Tibial artery (tissue), 4 donors: ENCODE measurements at places on chromosomes 7 and 10.

DNA sequence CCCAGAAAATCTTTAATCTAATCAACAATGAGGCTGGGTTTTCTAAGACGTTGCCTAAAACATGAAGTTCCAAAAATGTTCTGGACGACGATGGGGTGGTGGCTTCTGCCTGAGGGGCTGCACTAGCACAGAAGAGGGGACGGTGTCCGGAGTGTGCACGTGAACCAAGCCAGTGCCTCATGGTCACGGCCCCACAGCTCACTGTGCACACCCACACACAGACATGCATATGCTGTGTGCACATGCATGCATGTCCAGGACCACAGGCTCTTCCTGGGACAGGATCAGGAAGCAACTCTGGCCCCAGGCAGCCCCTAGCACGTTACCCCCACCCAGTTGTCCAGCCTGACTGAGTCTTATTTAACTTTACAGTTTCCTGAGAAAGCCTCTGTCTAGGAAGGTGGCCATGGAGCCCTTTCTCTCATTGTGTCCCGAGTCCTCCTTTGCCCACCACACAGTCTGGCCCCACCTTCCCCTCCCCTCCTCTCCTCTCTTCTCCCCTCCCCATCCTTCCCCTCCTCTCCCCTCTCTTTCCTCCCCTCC is 100.8 kb downstream of the DNAJB6 start:
- no peak for DNase-seq
- H3K36me3 ChIP-seq, result no peaks in the 10 kb centered on the region
- no peak overlapping the region for H3K27ac ChIP-seq
- H3K4me1 ChIP-seq, result no peaks in the 10 kb centered on the region
- H3K27me3 ChIP-seq, result no peaks in the 10 kb centered on the region

DNA sequence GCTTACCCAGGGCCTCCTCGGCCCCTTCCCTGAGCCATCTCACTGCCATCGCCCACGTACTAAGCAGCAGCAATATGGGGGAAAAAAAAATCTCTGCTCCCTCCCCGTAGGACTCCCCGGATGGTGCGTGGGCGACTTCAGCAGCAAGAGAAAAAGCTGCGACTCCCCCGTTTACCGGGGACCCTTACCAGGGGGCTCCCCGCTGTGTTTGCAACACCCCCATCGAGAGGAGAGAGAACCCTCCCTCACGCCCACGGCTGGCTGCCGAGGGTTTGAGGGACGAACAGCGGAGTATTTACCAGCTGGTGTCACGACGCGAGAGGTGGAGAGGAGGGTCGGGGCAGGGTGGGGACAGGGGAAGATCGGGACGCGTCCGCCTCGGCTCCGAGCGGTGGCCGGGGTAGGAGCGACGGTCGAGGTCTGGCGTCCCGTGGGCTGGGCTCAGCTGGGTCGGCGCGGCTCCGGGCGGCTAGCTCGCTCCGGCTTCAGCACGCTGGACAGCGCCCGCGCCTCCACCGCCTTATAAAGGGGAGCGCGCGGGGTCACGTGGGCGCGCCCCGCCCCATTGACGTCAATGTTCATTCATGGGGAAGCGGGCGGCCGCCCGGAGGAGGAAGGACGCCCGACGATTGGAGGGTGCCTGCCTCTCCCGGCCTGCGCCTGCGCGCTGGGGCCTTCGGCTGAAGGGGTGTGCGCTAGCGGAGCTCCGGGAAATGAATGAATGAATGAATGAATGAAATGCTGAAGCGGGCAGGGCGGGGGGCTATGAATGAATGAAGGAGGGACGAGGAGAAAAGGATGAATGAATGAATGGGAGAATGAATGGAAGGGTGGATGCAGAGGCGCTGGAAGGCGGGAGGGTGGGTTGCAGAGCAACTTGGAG is at the start of gene VGF:
Gene VGF (minus strand): TSS at position 495 of the 883 bp plus-strand sequence. CDS start 726 bp downstream, outside the sequence.
- H3K4me1 ChIP-seq, result peaks cover 51% of the 10 kb centered on the region
- H3K27ac ChIP-seq, result no peak within 1 kb of the TSS
- H3K4me3 ChIP-seq, result no peak within 1 kb of the TSS
- DNase-seq, result peak; percentile 89

DNA sequence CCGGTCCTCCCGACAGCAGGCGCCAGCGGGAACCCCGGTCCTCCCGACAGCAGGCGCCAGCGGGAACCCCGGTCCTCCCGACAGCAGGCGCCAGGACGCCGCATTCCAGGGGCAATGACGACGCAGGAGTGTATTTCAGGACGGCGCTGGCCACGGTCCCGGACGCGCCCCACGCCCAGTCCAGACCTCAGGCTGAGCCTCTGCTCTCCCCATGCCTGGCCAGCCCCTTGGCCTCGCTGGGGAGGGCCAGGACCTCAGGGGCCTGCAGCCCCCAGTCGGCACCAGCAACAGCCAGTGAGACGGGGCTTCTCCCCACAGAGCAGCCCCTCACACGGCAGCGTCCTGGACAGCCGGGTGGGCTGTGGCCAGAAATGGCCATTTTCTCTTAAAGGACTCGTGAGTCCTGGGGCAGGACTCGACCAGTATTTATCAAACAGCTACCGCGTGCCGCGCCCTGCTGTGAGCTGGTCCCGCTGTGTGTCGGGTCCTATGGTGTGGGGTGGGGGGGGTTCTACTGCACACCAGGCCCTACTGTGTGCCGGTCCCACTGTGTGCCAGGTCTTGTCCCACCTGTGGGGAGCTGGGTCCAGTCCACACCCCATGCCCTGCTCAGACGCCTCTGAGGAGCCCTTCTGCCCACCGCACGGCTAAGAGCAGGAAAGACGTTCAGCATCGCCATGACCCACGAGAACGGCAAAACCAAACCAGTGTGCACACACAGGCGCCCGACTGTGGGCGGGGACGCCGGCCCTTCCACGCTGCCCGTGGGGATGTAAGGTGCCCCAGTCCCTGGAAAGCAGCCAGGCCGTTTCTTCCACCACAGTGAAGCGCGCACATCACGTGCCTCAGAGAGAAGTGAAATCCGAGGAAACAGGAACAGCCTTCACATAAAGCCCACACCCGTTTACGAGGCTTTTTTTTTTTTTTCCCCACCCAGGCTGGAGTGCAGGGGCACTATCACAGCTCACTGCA is 33.3 kb downstream of the GET4 start:
- peak overlapping the region; percentile 34 for H3K4me3 ChIP-seq
- peaks cover 3% of the 10 kb centered on the region for H3K27me3 ChIP-seq
- no peak overlapping the region for H3K27ac ChIP-seq
- H3K36me3 ChIP-seq, result no peaks in the 10 kb centered on the region
- peaks cover 17% of the 10 kb centered on the region for H3K4me1 ChIP-seq

GRCh38 chr7:14717816-14718215 is 184.7 kb downstream of the DGKB start:
- H3K4me1 ChIP-seq, result no peaks in the 10 kb centered on the region
- H3K27ac ChIP-seq, result no peak overlapping the region
- H3K27me3 ChIP-seq, result no peaks in the 10 kb centered on the region
- no peaks in the 10 kb centered on the region for H3K36me3 ChIP-seq

DNA sequence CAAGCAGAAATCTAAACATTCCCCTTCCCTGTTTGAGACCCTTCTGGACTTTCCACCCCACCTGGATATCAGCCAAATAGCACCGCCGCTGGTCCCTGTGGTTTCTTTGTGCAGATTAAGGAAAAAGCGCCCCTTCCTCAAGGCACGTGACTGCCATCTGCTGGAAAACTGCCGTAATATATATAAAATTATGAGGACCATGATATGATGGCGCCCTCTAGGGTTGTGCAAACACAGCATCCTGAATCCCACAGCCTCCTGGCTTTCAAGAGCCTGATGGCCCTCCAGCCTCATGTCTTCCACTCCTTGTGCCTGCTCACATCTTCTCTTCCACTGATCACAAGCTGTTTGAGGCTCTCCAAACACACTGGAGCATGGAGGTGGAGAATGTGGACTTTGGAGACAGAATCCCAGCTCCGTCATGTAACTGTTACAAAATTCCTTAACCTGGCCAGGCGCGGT is 121.3 kb downstream of the MYL10 start:
- no peaks in the 10 kb centered on the region for H3K36me3 ChIP-seq
- DNase-seq, result no peak
- H3K4me1 ChIP-seq, result no peaks in the 10 kb centered on the region
- no peaks in the 10 kb centered on the region for H3K27me3 ChIP-seq
- H3K27ac ChIP-seq, result no peak overlapping the region
- H3K4me3 ChIP-seq, result no peak overlapping the region

- no peak overlapping the region for H3K4me3 ChIP-seq
- no peak for DNase-seq
Observed at GRCh38 chr7:11960621-11961020, 128.6 kb upstream of the THSD7A start.

- DNase-seq, result no peak
- H3K27me3 ChIP-seq, result no peaks in the 10 kb centered on the region
- no peak overlapping the region for H3K27ac ChIP-seq
- H3K36me3 ChIP-seq, result no peaks in the 10 kb centered on the region
Observed at GRCh38 chr10:70350501-70350900, 31.9 kb downstream of the LRRC20 start.

DNA sequence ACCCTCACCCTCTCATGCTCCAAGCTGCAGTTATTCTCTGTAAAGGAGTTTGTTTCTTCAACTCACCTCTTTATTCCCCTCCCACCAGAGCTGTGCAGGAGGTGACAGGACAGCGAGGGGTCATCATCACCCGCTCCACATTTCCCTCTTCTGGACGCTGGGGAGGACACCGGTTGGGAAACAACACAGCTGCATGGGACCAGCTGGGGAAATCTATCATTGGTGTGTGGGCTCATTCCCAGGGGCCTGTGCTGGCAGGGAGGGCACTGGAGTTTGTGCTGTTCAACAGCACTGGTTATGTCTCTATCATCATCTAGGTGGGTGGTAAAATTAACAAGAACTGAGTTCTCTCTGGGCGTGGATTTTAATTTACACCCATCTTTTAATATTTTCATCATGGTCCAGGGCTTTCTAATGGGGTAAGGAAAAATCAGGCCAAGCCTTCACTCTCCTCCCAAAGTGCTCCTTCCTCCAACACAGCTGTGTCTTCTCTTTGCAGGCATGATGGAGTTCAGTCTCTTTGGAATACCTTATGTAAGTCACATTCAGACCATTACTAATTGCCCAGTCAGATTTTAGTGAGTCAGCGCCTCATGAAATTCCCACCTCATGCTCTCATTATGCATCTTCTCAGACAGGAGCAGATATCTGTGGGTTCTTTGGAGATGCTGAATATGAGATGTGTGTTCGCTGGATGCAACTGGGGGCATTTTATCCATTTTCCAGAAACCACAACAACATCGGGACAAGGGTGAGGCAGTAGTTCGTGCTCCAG is 61.6 kb downstream of the PRSS58 start:
- DNase-seq, result no peak
- no peaks in the 10 kb centered on the region for H3K27me3 ChIP-seq
- H3K4me1 ChIP-seq, result no peaks in the 10 kb centered on the region
- no peak overlapping the region for H3K4me3 ChIP-seq
- H3K27ac ChIP-seq, result no peak overlapping the region

- no peaks in the 10 kb centered on the region for H3K4me1 ChIP-seq
- no peak overlapping the region for H3K27ac ChIP-seq
- no peak overlapping the region for H3K4me3 ChIP-seq
- H3K27me3 ChIP-seq, result no peaks in the 10 kb centered on the region
Observed at GRCh38 chr10:89201345-89202032, 5.6 kb downstream of the CH25H start.

DNA sequence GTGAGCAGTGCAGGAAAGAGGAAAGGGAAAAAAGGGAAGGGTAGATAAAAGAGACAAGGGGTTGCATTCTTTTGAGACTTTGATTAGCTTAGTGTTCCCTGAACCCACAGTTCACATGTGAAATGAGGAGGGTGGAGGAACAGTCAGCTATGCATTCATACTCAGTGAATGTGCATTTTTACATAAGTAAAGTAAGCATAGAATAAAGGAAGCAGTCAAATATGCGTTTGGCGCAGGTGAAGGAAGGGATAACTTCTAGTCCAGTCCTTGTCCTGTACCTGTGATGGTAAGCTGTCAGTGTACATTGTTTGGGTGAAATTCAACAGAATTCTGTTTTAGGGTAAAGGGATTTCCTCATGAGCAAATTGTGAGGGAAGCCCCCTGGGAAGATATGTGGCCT is 28.1 kb downstream of the HK1 start:
- H3K4me3 ChIP-seq, result no peak overlapping the region
- no peak overlapping the region for H3K27ac ChIP-seq
- H3K36me3 ChIP-seq, result no peaks in the 10 kb centered on the region
- DNase-seq, result no peak

- no peaks in the 10 kb centered on the region for H3K27me3 ChIP-seq
- no peak overlapping the region for H3K4me3 ChIP-seq
- no peak for DNase-seq
- H3K4me1 ChIP-seq, result no peaks in the 10 kb centered on the region
- no peaks in the 10 kb centered on the region for H3K36me3 ChIP-seq
- no peak overlapping the region for H3K27ac ChIP-seq
Observed at GRCh38 chr10:128863823-128864405, 603.1 kb upstream of the MGMT start.

- no peak for DNase-seq
- H3K27me3 ChIP-seq, result no peaks in the 10 kb centered on the region
- no peaks in the 10 kb centered on the region for H3K4me1 ChIP-seq
- no peak overlapping the region for H3K27ac ChIP-seq
- H3K36me3 ChIP-seq, result no peaks in the 10 kb centered on the region
Observed at GRCh38 chr10:90435296-90435695, 422.5 kb downstream of the HTR7 start.

DNA sequence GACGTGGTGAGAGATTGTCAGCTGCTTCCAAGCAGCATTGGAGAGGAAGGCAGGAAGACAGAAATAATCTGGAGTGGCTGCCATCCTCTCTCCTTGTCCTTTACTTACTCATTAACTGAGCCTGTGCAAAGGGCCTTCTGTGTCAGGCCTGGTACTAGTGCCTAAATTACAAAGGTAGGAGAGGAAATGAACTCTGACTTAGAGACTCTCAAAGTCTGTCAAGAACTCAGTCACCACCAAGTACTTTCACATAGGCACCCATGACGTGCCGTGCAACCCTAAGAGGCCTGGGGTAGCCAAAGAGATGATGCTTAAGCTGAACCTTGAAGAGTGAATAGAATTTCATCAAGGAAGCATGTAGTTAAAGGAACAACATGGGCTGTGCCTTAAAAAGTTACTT is 866.9 kb downstream of the LRMDA start:
- DNase-seq, result no peak
- no peaks in the 10 kb centered on the region for H3K36me3 ChIP-seq
- H3K4me1 ChIP-seq, result peaks cover 41% of the 10 kb centered on the region
- no peak overlapping the region for H3K4me3 ChIP-seq
- H3K27ac ChIP-seq, result no peak overlapping the region
- no peaks in the 10 kb centered on the region for H3K27me3 ChIP-seq

DNA sequence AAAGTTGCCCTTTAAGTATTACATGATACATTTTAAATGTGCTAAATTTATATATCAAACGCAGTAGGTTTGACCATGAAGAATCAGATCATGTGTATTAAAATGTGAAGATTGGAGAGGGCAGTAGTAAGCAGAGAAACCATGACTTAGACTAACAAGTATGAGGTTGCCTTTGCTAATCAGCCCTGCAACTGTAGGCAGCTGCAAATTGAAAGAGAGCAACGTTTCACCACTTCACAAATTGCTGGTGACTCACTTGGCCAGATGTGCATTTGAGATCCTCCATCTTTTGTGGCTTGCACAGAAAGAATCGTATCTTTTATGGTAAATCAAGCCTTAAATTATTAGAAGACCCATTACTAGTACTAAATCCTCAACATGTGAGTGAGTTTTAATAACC is 10.1 kb upstream of the SEMA3A start:
- H3K4me3 ChIP-seq, result no peak overlapping the region
- H3K36me3 ChIP-seq, result no peaks in the 10 kb centered on the region
- H3K27ac ChIP-seq, result no peak overlapping the region
- no peak for DNase-seq
- no peaks in the 10 kb centered on the region for H3K4me1 ChIP-seq
